ENCODE measurements at places on chromosomes 2 and 18.

GRCh38 chr2:214549946-214550345 lies 139.1 kb downstream of the VWC2L start:
- DNase-seq = no peak

GRCh38 chr2:175976391-175977157 lies 25.5 kb downstream of the LNPK start:
- no peak for DNase-seq

DNA sequence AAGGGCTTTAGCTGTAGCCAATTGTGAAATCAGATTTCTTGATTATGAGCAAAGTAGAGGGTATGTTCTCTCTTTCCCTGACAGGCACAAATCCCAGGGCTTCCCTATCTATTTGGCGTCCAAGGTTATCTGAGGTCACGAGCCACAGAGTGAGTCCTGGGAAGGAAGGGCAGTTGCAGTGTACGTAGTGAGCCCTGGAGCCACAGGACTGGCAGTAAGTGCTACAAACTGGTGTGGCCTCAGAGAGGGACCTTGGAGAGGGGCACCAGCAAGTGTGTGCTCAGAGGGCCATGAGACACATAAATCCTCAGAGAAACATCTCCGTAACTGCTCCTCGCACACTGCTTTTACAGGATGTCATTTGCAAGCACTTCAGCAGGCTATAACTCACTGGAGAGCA lies 115.5 kb upstream of the SH3BP4 start:
- DNase-seq = no peak

- no peak for DNase-seq
These were observed 163.1 kb downstream of the TTC32 start for GRCh38 chr2:19738707-19739106.

GRCh38 chr2:45013229-45014015 lies 4.2 kb upstream of the SIX2 start:
- no peak for DNase-seq

DNA sequence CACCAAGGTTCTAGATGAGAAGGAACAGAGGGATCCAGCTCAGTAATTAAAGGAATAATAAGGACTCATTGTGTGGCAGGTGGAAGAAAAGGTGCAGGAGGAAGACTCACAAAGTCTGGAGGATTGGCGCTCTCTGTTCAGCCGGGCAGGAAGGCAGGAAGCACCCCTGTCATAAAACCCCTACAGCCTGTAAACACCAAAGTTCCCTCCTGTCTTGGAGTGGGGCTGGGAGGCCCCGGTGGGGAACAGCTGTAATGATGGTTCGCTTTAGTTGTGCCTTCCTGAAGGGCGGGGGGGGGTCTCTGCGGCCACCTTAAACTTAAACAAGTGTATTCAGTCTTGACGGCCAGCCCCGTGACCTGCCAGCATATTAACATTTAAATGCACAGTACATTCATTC lies 84.3 kb downstream of the GBX2 start:
- DNase-seq = no peak

DNA sequence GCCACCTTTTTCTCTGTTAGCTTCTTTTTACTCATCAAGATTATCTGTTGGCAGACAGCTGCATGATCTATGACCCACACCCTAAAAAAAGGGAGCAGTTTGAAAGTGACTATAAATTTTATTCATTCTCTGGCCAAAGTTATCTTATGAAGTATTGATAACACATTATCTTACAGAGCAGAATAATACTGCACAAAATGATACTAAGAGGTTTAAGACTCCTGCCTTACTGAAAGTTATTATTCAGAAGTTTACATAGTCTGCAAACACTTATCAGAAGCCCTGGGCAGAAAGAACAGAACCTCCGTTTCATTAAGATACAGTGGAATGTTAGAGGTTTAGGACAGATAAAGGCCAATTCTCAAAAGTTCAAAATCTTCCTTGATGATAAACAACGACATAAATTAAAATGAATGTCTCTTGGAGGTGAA lies 78.2 kb downstream of the ZEB2 start:
- DNase-seq = no peak

DNA sequence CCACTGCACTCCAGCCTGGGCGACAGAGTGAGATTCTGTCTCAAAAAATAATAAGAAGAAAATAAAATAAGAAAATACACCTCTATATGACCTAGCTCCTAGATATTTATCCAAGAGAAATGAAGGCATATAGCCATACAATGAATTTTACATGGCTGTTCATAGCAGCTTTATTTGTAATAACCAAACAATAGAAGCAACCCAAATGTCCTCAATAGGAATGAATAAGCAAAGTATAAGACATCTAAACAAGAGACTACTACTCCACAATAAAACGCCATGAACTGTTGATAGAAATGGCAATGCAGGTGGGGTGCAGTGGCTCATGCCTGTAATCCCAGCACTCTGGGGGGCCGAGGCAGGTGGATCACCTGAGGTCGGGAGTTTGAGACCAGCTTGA lies 31.2 kb upstream of the MYCN start:
- no peak for DNase-seq

Measured in NCI-H1417 (cell line).